ENCODE measurements at places on chromosomes 1 and 21.

GRCh38 chr1:32716312-32717148 lies 14.0 kb upstream of the SYNC start:
- H3K27ac ChIP-seq: peak overlapping the region; percentile 95
- H3K27me3 ChIP-seq: no peaks in the 10 kb centered on the region
- peak overlapping the region; percentile 66 for H3K4me3 ChIP-seq
- peak; percentile 94 for DNase-seq
- peaks cover 15% of the 10 kb centered on the region for H3K4me1 ChIP-seq

DNA sequence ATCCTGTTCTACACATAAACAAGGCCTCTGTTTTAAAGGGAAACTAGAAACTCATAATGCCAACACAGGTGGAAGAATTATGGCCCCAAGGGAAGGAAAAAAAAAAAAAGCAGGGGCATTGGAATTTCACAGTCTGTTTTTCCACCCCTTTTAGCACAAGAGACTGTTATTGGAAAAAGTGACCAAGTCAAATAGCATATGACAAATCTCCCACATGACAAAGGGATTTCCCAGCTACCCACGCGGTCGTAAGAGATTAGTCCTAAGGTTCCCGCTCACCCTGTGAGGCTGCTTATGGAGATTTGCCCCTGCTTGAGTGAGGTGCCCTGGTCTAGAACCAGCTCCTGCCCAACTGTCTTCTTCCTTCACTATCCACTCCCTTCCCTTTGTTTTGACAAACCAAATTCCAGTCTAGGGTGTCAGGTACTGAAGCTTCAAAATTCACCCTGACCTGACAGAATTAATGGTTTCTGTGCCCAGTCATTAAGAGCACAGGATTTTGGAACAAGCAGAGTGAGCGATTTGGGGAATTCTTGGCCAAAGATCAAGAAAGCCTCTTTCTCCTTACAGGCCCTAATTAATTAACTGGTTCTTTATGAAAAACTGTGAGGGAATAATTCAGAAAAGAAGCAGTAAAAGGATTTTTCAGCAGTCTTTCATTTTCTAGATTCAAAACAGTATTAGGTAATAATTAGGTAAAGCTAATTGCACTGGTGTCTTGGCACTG lies 107.3 kb downstream of the NMNAT2 start:
- peaks cover 16% of the 10 kb centered on the region for H3K4me1 ChIP-seq
- H3K27ac ChIP-seq: peak overlapping the region; percentile 90
- H3K36me3 ChIP-seq: no peaks in the 10 kb centered on the region

DNA sequence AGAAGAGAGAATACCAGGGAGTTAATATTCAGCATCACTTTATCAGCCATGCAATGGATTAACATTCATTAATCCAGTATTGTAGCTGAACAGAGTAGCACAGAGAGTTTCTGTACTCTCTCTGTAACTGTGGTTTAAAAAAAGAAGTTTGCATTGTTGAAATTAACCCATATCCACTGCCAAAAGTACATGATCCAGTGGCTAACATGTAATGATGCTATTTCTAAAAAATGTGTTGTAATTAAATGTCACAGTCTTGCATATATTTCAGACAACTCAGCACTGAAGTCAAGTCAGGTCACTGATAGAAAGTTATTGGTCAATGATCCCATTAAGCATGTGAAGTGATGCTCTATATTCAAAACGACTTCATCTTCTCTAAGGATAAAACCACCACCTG lies 141.3 kb downstream of the NRIP1 start:
- DNase-seq: no peak
- H3K36me3 ChIP-seq: no peaks in the 10 kb centered on the region
- no peak overlapping the region for H3K4me3 ChIP-seq
- H3K4me1 ChIP-seq: no peaks in the 10 kb centered on the region
- no peak overlapping the region for H3K27ac ChIP-seq
- H3K27me3 ChIP-seq: no peaks in the 10 kb centered on the region

DNA sequence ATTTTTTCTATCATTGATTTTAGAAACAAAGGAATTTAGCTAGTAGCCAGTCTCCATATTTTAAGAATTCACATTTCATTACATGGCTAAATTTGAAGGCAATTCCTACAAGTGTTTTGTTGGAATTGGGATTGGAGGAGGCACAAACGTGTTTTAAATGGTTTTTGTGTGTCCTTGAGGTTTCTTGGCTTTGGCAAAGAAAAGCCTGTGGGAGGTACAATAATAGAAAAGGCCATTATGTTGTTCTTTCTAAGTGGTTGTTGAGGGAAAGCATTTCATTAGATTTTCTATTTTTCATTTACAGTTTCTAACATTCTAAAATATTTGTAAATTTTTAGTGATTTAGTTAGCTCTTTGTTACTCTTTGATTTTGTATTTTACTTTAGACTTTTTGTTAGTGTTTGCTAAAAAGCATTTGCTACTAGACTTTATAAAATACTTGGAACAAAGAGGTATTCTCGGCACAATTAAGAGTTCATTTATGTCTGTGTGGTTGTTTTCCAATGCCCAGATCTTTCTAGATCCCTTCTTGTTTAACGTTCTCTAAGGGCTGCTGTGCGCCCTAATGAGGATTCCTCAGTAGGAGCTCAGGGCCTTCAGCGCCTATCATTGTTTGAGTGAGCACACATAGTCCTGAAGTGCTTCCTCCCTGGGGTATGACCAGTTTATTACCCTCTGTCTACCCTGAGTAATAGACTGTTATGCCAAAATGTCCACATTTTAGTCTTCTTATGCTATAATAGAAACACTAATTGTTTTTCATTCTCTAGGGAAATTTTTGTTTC lies 70.0 kb upstream of the KIAA1614 start:
- peaks cover 13% of the 10 kb centered on the region for H3K4me1 ChIP-seq
- no peak overlapping the region for H3K27ac ChIP-seq
- peaks cover 9% of the 10 kb centered on the region for H3K36me3 ChIP-seq
- H3K27me3 ChIP-seq: no peaks in the 10 kb centered on the region
- H3K4me3 ChIP-seq: no peak overlapping the region

DNA sequence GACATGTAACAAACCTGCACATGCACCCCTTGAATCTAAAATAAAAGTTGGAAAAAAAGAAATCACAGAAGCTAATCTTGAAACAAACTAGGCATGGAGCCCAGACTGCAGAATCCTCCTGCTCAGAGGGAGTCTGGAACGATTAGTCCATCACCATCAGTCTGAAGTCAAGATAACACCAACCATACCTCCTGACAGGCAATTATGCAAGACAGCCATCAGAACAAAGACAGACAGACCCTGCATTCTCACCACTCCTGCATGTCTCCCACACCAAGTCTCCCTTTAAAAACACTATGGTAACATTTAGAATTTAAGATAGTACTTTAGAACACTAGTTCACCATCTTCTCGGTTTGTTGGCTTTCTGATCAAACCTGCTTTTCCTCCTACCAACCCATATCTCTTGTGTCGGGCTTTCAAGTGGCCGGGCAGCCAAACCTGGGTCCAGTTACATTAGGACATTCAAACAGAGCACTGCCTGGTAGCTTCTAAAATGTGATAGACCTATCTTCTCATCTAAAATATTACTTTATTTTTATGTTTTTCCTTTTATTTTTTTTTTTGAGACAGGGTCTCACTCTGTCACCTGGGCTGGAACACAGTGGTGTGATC lies 10.1 kb downstream of the YARS1 start:
- H3K36me3 ChIP-seq: peaks cover 41% of the 10 kb centered on the region
- no peak for DNase-seq
- no peak overlapping the region for H3K4me3 ChIP-seq

DNA sequence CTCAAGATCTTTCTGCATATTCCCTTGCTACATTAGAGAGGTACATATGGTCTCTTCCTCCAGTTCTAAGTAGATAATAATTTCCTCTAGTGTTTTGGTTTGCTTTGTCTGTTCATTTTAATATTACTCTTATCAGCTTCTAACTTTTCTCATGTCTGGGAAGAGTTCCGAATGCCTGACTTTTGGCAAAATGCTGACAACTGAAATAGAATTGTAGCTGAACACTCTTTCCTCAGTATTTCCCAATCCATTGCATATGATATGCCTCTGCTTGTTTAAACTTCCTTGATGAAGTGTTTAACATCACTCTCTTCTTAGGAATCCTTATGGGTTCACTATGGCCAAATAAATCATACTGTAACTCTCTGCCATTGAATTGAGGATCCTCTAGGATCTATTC lies 1510.1 kb downstream of the MRPL39 start:
- no peaks in the 10 kb centered on the region for H3K4me1 ChIP-seq
- no peak overlapping the region for H3K27ac ChIP-seq
- no peak overlapping the region for H3K4me3 ChIP-seq
- H3K27me3 ChIP-seq: peaks cover 2% of the 10 kb centered on the region

DNA sequence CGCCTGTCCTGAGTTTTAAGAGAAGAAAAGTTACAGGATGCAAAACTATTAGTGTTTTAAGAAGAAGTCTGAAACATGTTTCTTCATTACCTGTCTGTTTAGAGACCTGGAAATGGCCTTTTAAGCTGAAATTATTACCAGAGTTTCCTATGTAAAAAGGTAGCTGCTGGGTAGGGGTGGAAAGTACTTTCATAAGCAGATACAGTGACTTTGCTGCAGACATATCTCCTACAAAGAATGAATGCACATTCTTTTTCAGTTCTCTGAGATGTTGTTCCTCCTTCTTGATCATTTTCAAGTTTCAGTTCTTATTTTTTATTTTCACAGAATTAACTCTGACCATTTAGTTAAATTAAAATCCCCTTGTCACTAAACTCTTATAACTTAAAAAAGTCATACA lies 1329.6 kb downstream of the KCNT2 start:
- H3K27ac ChIP-seq: no peak overlapping the region
- no peak for DNase-seq
- no peaks in the 10 kb centered on the region for H3K27me3 ChIP-seq
- no peak overlapping the region for H3K4me3 ChIP-seq

DNA sequence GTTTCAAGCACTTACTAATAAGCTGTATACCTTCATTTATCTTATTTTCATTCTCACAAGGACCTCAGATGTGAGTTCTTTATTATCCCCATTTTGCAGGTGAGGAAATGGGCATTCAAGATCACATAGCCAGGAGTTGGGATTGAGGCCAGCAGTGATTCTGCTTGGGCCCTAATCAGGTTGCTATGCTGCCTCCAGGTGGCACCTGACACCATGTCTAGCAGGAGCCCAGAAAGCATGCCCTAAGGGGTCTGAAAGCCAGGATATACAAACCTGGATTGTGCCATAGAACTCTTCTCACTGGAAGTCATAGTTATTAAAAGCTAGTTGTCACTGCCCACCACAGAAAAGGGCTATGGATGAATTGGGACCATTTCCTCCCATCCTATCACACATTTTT lies 61.1 kb downstream of the FYB2 start:
- peaks cover 5% of the 10 kb centered on the region for H3K4me1 ChIP-seq
- DNase-seq: no peak
- no peaks in the 10 kb centered on the region for H3K27me3 ChIP-seq
- no peak overlapping the region for H3K27ac ChIP-seq
- H3K36me3 ChIP-seq: no peaks in the 10 kb centered on the region

GRCh38 chr1:219174460-219175211 lies 958 bp downstream of the LYPLAL1 start:
- H3K27ac ChIP-seq: peak overlapping the region; percentile 95
- H3K4me3 ChIP-seq: peak overlapping the region; percentile 93
- DNase-seq: no peak
- peaks cover 26% of the 10 kb centered on the region for H3K4me1 ChIP-seq
- peaks cover 8% of the 10 kb centered on the region for H3K36me3 ChIP-seq
- H3K27me3 ChIP-seq: no peaks in the 10 kb centered on the region

DNA sequence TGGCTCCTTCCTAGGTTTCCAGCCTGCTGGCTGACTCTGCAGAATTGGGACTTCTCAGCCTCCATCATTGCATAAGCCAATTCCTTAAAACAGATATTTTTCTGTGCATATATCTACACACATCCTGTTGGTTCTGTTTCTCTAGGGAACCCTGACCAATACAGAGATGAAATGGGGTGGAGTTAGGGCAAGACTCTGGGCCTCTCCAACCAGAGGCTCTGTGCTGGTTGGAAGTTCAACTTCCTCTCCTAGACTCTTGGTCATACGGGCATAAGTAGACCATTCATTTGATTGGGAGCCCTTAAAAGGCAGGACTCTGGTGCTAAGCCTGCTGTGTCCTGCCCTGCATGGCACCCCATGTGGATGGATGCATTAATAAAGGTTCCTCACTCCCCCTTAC lies 55.0 kb downstream of the CNIH3 start:
- H3K27ac ChIP-seq: no peak overlapping the region
- no peaks in the 10 kb centered on the region for H3K36me3 ChIP-seq
- no peaks in the 10 kb centered on the region for H3K4me1 ChIP-seq
- no peak overlapping the region for H3K4me3 ChIP-seq

DNA sequence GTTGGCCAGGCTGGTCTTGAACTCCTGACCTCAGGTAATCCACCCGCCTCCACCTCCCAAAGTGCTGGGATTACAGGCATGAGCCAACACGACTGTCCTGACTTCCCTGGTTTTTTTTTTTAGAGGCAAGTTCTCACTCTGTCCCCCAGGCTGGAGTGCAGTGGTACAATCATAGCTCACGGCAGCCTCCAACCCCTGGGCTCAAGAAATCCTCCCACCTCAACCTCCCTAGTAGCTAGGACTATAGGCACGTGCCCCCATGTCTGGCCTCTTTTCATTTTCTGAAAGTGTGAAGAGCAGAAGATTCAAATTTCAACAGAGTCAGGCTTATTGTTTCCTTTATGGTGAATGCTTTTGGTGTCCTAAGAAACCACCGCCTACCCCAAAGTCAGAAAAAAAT lies 21.7 kb upstream of the SOX13 start:
- no peak overlapping the region for H3K27ac ChIP-seq
- H3K27me3 ChIP-seq: no peaks in the 10 kb centered on the region
- peaks cover 12% of the 10 kb centered on the region for H3K4me1 ChIP-seq
- H3K4me3 ChIP-seq: no peak overlapping the region
- no peaks in the 10 kb centered on the region for H3K36me3 ChIP-seq
- no peak for DNase-seq

DNA sequence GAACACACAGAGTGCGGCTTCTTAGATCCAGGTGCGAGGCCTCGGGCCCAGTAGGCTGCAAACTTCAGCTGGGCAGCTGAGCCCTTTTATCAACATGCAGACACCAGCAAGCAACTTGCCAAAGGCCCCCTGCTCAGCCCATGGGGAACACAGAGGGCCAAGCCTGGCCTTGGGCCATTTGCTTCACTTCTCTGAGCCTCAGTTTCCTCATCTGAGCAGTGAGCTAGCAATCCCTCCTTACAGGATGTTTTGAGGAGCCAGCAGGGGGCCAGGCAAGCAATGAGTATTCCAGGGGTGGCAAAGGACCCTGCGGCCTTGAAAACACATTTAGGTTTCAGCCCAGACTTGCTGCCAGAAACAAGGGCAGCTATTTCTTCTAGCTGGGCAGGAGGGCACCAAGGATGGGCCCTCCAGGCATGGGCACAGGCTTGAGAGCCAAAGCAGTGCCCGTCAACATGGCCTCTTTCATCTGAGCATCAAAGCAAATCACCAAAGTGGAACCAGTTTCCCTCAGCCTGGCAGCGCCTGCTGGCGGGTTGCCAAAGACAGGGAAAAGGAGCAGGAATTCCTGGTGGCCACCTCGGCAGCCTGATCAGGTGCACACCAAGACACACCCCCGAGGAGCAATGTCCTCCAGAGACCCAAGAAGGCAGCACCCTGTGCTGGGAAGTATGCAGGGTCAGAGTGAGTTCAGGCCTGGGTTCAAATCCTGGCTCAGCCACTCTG lies 1.4 kb downstream of the MATN1 start:
- peaks cover 4% of the 10 kb centered on the region for H3K27me3 ChIP-seq
- H3K4me1 ChIP-seq: peaks cover 1% of the 10 kb centered on the region
- H3K27ac ChIP-seq: no peak overlapping the region
- H3K36me3 ChIP-seq: no peaks in the 10 kb centered on the region
- H3K4me3 ChIP-seq: no peak overlapping the region

GRCh38 chr1:180633057-180634056 lies 1.5 kb downstream of the XPR1 start:
- peaks cover 4% of the 10 kb centered on the region for H3K36me3 ChIP-seq
- H3K27me3 ChIP-seq: no peaks in the 10 kb centered on the region
- H3K4me1 ChIP-seq: peaks cover 18% of the 10 kb centered on the region
- H3K27ac ChIP-seq: no peak overlapping the region
- no peak overlapping the region for H3K4me3 ChIP-seq
